NCI-H2029 treated with DMSO at 0.1 percent for 48 hours (cell line): ENCODE measurements at places on chromosomes 2 and 18.
A peak's percentile ranks its signal among the peaks of the same experiment; 100 is the strongest.

GRCh38 chr2:170113168-170113894, 64.6 kb upstream of the MYO3B start:
- DNase-seq: peak; percentile 23

DNA sequence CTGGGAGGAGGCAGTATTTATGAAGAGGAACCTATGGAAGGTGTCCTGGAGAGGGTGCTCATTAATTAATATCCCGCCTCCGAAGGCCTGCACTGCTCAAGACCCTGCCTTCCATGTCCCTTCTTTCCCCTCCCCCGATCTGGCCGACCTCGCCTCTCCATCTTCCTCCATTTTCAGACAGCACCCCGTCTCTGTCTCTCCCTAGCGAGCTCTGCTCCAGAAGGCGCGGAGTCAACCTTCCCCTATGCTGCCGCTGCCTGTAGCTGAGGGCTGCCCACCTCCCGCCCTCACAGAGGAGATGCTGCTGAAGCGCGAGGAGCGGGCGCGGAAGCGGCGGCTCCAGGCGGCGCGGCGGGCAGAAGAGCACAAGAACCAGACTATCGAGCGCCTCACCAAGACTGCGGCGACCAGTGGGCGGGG, 1.1 kb upstream of the WBP1 start:
- DNase-seq: no peak

DNA sequence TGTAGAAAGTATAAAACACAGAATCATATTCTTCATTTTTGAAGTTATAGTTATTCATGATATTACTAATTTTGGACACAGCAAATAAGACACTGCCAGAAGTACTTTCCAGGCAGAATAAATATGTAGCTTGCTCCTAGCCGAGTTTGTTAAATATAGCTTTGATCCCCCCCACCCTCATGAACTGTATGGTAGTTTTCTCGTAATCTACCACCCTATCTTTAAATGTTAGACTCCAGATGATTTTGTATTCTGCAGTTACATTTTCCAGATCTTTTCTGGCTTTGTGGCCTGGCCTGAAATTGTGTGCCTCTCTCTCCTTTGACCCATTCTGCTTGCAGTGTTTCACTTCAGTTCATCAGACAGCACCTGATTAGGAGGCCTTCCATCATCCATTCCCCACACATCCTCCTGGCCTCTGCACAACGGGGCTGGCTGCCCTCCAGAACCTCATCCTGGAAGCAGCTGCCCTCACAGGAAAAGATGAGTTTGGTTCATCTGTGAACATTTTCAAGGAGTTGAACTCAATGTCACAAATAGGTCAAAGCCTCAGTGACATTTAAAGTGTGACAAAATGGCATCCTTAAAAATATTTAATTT, 4.7 kb upstream of the KCNJ3 start:
- DNase-seq: no peak

DNA sequence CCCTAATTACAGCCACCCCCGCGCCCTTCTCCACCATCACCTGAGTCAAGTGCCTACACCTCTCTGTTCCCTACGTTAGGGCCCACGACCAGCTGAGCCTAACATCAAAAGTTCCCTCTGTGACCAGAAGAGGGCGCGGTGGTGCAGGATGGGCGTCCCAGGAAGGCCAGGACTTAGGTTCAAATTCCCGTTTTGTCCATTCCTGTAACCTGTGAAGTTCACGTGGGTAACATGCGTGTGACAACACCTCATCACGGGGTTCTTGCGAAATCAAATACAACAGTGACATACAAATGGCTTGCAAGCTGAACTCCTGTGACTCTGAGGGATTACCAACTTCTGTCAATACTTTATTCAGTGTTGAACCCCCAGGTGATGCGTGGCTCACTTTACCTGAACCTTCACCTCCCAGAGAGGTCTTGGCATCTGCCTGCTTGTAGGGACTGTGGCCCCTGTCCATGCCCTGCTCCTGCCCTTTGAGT, 207.9 kb downstream of the ARL4C start:
- DNase-seq: peak; percentile 36
